NCI-H187 treated with DMSO at 0.1 percent for 48 hours (cell line): ENCODE measurements at places on chromosomes 3 and 15.

GRCh38 chr3:127260826-127261555, 26.9 kb downstream of the PRR20G start:
- no peak for DNase-seq

GRCh38 chr15:77942611-77943211, 134.8 kb downstream of the TBC1D2B start:
- DNase-seq: no peak

GRCh38 chr15:38992930-38993329, 428.3 kb upstream of the RASGRP1 start:
- no peak for DNase-seq

DNA sequence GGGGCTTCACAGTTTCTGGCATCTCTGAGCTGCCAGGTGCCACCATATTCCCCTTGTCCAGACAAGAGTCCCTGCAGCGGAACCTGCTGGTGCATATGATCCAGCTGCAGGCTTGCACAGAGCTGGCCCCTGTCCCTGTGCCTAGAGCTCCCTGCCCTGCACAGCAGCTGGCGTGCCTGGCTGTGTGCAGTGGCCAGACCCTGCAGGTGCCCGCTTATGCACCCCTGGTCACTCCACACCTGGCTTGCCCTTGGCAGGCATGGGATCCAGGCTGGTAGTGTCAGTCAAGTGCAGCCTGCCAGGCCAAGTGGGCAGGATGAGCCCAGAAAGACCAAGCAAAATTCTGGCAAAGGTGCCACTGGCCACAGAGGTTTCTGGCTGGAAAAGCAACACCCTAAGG, 88.6 kb upstream of the TTBK2 start:
- DNase-seq: no peak

GRCh38 chr15:40685376-40685775, 9.6 kb upstream of the RAD51 start:
- no peak for DNase-seq

- no peak for DNase-seq
Measured at GRCh38 chr3:47409284-47409683, 28.5 kb downstream of the PTPN23 start.

- DNase-seq: no peak
Measured at GRCh38 chr15:25743548-25744275, 119.4 kb downstream of the ATP10A start.

GRCh38 chr15:89071471-89071870, 16.8 kb upstream of the ABHD2 start:
- no peak for DNase-seq

DNA sequence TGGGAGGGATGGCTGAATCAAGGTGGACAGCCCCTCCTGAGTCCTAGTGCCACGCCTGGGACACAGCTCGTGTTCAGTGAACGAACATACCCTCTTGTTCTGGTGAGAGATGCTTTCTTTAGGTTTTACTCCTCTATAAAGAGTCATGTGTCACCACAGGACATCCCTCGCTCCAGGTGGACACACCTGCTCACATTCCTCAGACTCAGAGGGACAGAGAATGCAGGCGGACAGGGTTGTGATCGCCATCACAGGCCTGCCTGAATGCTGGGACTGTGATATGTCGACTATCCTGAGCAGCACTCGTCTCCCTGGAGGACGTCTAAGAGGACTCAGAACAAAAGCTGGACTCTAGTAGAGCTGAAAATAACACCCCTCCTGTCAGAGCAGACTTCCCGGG, 96.4 kb upstream of the SNRPA1 start:
- DNase-seq: no peak

DNA sequence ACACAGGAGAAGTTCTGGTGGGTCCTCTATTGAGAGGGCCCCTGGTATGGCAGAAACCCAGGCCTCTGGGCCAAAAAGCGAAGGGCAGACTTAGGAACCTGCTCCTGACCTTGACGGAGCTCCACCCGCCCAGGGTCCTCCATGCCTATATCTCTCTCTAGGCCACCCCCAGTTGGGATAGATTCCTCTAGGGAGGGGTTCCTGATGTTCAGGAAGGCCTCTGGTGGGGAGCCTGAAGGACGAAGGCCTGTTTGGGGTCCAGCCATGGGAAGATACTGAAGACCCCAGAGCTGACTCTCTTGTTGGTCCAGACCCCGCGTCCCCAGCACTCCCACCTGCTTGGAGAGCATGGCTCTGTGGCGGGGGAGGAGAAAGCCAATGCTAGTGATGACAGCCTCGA, 104.2 kb downstream of the CORO2B start:
- no peak for DNase-seq

DNA sequence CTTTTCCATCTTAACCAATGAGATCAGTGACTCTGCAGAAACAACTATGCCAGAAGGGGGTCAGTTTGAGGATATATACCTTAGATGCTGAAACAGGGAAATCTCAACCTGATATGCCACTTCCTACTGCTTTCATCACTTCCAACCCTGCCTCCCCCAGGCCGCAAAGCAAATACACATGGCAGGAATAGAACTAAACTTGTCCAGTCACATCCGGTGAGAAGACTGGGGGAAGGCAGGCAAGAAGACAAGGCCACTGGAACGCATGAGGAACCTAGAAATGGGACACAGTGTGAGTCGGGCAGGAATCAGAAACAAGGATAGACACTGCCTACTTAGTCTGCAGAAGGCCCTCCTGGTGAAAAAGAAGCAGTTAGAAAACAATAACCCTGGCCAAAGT, 90.6 kb downstream of the MYO5A start:
- DNase-seq: no peak

DNA sequence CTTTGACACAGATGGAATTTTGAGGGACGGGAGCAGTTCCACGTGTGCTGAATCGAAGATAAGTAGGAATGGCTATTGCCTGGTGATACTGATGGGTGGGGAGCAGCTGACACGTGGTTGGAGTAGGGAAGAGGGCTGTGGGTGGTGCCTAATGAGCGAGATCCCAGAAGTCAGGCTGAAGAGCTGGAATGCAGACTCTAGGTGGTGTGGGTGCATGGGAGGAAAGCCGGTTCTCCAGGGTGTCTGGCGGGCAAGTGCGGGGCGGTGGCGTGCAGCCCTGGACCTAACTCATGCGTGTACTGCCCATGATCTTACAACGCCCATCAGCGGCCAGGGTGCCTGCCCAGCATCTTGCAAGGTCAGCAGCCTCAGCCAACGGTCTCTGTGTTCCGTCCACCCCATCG, 63.1 kb downstream of the ARNT2 start:
- DNase-seq: no peak

DNA sequence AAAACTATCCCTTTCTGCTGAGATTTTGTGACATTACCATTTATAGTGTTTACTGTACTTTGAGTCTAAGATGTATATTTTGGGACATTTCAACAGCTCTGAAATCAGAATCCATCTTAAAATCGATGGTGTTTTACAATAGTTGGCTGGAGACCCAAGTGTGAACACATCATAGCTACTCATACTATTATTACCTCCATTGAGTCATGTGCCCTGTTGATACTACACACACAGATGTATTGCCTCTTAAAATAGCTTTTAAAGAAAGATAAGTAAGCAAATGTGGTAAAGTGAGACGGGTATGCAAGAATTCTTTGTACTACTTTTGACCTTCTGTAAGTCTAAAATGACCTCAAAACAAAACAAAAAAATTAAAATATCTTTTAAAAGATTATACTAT, 6.7 kb downstream of the LMOD3 start:
- no peak for DNase-seq

- no peak for DNase-seq
Measured at GRCh38 chr15:79970624-79971434, at the start of gene BCL2A1. Gene BCL2A1, minus strand, starts transcription at chr15:79971196. Its CDS starts 77 bp downstream, at chr15:79971119.

- DNase-seq: no peak
Measured at GRCh38 chr3:32816439-32817256, 1.1 kb upstream of the TRIM71 start.

- no peak for DNase-seq
Measured at GRCh38 chr15:67558502-67558901, 16.0 kb downstream of the MAP2K5 start.
